ENCODE measurements at places on chromosomes 12 and 14.

- no peak for DNase-seq
Observed at GRCh38 chr12:98582093-98582492, 11.4 kb upstream of the SLC25A3 start.

DNA sequence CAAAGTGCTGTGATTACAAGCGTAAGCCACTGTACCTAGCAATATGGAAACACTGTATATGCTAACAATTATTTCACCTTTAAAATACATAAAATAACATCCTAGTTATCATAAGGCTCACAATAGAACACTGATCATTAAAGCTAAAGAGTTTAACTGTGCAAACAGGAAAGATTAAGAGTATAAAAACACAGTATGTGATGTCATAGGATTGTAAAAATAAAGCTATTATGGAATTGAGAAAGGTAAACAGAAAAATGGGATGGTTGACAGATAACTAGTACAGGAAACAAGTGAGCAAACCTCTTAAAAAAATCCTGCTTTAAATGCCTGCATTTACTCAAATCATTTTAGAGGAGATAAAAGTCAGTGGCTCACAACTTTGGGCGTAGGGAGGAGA, 10.8 kb upstream of the IPO8 start:
- no peak for DNase-seq

DNA sequence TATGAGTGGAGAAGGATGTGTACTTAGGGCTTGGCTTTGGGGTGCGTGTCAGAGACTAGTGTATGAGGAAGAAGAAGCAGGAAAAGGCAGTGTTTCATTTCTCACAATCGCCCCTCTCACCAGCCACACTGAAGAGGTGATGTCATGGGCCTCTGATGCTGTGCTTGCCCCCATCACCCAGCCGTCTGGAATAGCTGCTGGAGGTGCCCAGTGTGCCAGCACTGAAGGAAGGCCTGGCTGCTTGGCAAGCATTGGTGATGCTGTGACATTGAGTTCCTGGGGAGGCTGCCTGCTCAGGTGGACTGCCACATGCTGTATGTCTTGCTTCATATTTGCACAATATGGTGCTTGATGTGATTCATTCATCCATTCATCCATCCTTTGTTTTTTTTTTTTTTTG, 56.2 kb downstream of the CRADD start:
- no peak for DNase-seq

GRCh38 chr12:18296201-18296908, 35.0 kb downstream of the PIK3C2G start:
- no peak for DNase-seq

DNA sequence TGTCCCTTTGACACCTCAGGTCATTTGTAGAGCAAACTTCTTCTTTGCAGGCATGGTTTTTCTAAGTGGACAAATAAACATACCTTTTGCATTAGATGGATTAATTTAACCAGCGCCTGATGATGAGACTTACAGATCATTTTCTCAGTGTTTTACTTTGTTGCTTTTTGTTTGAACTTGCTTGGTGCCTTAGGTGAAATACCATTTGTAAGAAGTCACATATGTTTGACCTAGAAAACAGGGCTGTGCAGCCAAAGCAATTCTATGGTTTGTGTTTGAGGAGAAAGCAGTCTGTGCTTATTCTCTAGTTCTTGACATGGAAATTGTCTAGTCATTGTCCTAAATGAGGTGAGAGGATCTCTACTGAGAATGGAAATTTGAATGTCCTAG, 111.1 kb downstream of the DIP2B start:
- DNase-seq = no peak

- DNase-seq = no peak
Observed at GRCh38 chr12:4372653-4373052, 6.9 kb downstream of the FGF23 start.

DNA sequence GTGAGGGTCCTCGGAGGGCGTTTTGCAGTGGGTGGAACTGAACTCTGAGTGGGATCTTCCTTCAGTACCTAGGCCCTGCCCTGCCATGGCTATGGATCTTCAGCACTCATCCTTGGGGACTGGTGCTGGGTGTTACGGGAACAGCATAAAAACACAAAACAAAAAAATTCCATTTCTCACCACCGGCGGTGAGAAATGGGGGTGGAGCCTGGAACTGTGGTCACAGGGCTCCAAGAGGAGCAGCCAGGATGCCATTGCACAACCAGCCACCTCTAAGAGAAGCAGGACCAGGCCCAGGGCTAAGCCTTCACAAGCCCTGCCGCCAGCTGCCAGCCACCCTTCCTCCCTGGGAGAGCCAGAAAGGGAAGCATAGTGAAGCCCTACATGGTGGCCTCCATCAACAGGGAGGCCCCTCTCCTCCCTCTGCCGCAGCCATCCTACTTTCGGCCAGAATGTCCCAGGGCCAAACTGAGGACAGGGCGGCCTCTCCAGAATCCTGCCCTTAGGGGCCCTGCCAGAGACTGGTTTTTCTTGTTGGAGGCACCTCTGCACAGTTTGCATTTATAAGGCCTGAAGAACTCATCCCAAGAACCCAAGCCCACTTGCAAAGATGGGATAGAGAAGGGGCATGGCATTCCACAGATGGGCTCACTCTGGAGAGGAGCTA, 76.5 kb downstream of the VCPKMT start:
- no peak for DNase-seq

GRCh38 chr14:69845050-69845581, 34.1 kb upstream of the SMOC1 start:
- no peak for DNase-seq

DNA sequence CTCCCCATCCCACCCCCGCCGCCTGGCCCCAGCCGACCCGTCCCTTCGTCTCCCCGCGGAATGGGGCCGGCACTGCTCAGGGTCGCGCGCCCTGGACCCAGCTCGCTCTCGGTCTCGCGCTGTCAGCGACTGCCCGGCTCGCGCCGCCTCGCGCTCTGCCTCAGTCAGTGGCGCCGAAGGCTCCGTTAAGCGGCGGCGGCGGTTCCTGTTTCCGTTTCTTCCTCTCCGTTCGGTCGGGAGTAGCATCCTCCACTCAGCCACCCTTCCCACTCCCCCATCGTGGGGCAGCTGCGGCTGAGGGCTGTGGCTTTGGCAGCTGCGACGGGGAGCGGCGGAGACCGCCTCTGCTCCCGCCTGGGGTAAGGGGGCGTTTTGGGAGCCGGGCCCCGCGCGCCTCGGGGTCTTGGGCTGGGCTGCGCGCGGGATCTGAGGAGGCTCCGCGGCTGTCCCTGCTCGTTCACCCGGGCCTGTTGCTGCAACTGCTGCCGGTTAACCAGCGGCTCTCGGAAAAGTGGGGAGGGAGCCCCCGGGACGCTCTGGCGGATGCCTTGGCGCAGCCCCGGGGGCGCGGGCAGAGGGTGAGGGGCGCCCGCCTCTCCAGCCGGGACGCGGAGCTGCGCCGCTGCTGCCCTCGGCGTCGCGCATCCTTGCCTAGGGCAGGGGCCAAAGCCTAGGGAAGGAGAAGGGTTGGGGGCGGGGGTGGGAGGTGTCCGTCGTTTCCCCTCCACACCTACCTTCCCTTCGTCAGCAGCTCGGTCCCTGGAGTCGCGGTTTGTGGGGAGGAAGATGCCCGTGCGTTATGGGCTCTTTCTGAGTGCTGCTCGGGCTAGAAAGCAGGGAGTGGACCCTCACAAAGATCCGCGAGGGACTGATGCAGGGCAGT, 567 bp downstream of the FUT8 start:
- peak; percentile 19 for DNase-seq

GRCh38 chr12:46629331-46630229, 196.2 kb downstream of the SLC38A4 start:
- no peak for DNase-seq

- DNase-seq = no peak
Observed at GRCh38 chr12:57797933-57798332, 15.3 kb downstream of the TSFM start.

GRCh38 chr12:58106195-58106594, 164.8 kb downstream of the ATP23 start:
- no peak for DNase-seq

- DNase-seq = no peak
Observed at GRCh38 chr14:96274122-96274521, 18.1 kb downstream of the BDKRB1 start.

- no peak for DNase-seq
Observed at GRCh38 chr12:49791700-49792099, 36.5 kb downstream of the NCKAP5L start.

DNA sequence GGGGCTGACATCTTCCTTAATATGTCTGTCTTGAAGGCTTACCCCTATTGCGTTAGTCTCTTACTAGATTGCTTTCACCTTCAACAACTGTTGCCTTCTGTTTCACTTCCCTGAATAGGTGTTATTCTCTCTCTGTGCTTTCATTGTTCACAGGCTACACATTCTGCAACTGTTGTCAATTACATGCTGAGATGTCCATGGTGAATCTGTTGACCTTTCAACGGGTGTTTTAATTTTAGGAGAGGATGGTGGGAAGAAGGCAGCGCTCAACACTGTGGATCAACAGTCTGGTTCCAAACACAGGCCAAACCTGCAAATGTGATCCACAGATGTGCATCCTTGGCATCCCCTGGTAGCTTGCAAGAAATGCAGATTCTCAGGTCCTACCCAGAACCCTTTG, 101.9 kb downstream of the DACT1 start:
- no peak for DNase-seq

DNA sequence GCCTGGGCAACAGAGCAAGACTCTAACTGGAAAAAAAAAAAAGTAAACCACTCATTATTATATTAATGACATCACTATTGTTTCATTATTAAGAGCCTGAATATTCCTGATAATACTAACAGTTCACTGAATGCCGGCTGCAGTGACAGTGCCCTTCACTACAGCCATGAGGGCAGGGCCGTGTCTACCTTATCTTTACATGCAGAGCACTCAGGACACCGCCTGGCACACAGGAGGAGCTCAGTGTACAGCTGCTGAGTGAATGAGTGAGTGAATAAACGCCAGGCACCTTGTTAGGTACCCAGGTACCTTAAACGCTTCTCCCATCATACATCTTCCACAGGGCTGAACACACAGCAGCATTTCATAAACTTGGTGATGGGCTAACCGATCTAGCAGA, 23.2 kb downstream of the ZFYVE1 start:
- no peak for DNase-seq

DNA sequence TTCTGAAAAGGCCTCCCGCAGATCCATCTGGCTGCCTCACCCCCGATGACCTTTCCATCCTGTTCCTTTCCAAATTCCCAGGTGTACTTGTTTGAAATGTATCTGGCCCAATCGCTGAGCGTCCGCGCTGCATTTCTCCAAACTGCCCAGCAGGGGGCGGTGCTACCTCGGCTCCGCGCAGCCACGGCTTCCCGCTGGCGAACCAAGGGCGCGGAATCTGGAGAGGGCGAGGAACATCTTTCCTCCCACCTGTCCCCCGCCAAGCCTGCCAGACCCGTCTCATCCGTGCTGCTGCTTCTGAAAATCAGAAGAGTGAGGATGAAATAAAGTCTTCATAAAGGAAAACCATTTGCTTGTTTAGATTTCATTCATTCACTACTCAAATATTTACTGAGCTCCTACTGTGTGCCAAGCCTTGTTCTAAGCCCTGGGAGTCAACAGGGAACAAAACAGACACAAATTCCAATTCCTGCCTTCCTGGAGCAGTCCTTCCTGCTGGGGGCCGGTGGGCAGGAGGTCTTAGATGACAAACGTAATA, 16.8 kb upstream of the MYL2 start:
- peak; percentile 36 for DNase-seq

- no peak for DNase-seq
Observed at GRCh38 chr12:111112311-111113098, 192.1 kb upstream of the MYL2 start.

DNA sequence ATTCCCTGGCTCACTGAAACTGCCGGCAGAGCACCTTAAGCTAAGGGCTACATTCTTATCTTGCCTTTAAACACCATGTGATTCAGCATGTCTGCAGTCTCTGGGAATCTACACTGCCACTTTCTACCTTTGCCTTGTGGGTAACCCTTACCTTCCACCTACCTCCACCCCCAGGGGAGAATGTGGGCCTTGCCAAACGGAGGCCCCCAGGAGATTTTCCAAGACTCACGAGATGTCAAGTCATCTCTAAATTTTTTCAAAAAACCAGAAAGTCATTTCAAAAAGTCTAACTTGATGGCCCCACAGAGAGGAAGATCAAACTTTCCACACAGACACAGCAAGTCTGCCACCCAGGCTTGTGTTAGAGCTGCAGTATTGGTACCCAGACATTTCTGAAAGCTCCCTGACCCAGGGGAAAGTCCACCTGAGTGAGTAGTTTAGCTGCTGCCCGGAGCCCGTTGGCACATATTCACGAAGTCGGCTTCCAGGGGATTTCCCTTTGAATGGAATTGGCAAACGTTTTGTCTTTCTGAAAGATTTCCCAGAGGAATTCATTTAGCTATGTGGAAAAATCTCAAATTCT, 4.7 kb upstream of the PSMA6 start:
- no peak for DNase-seq

DNA sequence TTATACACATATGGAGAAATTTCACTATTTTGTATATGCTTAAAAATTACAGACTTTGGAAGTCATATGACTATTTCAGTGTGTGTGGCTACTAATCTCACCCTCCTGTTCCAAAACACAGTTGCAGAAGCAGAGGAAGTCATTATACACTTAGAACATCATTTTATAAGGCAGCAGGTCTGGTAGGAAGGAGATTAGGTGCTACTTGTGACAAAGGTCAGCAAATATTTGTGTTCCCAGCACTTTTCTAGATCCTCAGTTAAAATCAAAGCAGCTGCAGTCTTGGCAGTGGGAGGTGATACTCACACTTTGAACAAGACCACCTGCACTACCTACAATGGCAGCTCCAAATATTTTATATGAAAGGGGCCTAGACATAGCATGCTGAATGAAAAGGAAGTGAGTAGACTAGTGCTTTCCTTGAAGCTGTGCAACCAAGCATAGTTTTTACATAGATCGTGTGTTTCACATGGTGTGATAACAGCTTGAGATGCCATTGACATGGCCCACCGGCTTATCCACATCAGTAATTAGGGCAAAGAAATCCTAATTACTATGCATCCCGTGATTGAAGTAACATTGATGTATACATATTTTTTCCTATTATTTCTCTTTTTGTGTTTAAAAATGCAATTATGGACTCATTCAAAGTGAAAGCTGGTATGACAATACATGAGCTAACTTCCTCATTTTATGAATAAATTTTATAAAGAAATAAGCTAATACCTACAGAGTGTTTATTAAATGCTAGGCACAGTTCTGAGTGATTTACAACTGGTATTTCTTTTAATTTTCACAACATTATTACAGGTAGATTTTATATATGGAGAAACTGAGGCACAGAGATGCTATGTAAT, 5.3 kb downstream of the GYS2 start:
- DNase-seq = no peak

DNA sequence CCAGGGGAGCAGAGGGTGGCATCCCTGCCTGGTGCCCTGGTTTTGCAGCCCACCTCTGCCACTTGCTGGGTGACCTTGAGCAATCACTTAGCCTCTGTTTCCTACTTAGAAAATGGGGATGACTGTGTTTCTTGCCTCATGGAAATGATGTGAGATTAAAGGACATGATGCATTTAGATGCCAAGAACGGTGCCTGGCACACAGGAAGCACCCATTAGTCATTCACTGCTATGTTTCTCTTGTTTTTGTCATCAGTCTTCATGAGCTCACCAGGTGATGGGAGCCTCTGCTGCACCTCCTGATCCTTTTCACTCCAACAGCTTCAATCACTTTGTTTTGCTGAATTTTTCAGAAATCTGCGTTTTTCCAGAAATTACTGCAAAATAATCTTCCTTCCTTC, 23.6 kb upstream of the ATF1 start:
- DNase-seq = no peak
